Left lobe of liver (tissue), 2 donors: ENCODE measurements at places on chromosomes 2 and 18.

DNA sequence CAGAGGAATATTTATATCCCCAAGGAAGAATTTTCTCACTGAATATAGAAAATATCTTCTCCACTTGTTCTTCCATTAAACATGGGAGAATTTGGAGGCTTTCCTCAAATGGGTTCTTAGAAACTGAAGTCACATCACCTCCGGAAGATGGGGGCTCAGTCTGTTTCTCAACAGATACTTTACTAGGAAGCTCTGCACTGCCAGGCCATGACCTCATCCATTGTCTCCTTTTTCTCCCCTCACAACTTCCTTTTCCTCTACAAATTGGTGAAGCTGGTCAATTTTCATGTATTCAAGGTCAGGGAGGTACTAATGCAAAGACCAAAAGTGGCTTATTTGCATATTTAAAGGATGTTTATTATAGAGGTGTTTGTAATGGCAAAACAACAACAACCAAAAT lies 173.1 kb downstream of the RNF152 start:
- no peak for DNase-seq

DNA sequence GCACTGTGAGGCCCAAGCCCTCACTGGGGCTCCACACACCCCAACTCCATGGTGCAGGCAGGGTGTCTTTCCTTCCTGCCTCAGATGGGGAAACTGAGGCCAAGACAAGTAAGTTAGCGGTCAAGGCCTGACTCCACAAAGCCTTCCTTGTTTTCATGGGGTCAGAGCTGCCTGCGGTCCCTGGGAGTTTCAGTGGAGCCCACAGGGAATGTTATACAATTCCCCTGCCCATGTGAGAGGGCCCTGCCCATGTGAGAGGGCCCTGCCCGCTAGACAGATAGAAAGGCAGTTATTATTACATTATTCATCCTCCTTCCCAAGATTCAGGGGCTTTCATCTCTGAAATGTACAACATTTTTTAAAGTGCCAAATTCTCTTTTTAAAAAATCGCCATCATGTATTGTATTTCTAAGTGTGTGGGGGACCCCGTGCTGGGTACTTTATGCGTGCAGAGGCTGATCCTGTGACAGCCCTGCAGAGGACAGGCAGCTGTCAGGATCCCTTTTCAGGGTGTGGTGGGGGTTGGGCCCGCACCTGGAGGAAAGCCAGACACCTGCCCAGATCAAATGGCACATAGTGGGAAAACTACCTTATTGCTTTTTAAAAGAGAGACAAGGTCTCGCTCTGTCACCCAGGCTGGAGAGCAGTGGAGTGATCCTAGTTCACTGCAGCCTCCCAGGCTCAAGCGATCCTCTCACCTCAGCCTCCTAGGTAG lies 23.4 kb downstream of the FBLN7 start:
- DNase-seq: no peak

DNA sequence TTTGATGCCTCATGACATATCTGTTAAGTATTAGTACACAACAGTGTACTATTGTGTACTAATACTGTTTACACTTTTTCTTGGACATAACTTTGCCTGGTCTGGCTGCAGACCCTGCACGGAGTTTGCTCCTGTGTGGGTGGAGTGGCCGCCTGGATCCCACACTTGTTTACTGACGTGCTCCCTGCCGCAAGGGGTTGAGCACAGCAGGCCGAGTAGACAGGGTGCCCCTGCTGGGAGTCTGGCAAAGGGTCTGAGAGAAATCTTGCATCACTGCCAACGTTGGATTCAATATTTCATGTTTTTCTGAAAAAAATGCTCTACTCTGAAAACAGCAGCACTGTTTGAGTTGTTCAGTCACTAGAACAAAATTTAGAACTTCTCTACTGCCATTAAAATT lies 59.0 kb downstream of the PDK1 start:
- peak; percentile 60 for DNase-seq

DNA sequence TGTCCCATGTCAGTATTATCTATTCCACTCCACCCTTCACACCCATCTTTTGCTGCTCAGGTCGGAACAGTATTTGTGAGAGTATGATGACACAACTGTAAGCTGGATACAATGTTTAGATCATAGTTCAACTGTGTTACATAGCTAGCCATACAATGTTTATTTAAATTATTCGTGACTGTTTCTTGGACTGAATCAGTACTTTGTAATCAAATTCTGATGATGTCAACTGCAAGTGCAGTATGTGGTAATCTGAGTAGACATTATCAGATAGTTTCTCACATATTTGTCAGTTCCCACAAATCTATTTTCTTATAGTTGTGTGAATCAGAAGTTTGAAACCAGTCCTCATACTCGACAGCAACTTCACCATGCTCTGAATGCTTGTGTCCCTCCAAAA lies 177.6 kb downstream of the ZNF407 start:
- DNase-seq: no peak

DNA sequence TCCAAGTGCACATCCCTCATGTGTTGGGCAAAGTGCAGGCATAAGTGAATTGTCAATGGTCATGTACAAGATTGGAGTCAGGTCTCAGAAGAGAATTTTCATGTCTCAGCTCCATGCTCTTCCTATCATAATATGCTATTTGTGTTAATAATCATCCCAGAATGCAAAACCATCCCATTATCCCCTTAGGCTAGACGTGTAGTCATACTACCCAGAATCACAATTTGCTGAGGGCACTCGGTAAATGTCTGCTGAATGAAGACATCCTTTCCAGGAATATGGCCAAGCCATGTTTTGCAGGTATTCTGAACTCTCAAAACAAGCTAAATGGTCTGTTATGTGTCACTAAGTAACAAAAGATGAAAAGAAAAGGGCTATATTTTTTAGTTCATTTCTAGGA lies 263.8 kb downstream of the RAD51AP2 start:
- DNase-seq: no peak

DNA sequence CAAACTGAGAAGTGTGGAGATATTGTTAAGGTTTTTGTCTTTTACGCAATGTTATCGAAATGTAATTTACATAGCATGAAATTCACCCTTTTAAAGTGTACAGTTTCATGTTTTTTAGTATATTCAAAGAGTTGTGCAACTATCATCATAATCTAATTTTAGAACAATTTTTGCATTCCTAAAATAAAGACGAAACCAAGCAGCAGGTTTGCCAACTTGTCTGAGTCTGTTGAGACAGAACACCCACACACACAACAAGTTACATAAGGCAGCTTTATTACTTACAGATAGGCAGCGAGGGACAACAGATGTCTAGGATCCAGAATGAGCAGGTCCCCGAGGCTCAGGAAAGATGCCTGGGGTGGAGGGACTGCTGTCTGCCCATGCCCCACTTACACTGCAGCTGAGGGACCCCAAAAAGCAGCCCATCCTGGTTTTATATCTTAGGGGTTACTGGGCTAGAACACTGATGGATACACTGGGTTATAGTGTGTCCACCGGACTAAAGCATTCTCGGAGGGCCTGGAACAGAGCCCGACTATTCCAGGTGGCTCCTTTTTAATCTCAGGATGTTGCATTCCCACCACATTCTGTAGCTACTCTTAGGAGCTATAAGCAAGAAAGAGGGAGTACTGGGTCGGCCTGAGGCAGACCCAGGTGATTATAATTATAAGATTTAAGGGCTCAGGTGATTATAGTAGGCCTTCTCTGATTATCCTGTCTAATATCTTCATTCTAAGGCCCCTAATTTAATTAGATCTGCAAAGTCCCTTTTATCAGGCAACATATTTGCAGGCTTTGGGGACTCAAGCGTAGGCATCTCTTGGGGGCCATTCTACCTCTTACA lies 150.2 kb upstream of the DOK6 start:
- no peak for DNase-seq

- no peak for DNase-seq
Observed at GRCh38 chr2:148971547-148971946, 67.0 kb upstream of the LYPD6B start.

DNA sequence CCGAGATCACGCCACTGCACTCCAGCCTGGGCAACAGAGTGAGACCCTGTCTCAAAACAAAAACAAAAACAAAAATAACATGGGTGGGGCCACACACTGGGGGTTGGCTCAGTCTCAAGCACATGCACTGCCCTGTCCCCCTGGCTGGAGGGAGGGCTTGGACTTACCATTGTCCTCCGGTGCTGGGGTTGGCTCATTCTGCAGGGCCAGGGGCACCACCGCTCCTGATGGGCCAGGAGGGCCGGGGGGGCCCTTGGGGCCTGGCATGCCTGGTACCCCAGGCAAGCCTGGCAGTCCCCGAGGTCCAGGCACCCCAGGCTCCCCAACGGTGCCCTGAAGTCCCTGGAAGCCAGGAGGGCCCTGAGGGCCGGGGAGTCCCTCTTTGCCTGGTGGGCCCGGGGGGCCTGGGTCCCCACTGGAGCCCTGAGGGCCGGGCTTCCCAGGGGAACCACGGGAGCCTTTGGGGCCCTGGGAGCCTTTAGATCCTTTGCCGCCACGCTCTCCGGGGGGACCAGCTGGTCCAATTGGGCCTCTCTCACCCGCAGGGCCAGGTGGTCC lies 66.8 kb upstream of the THOC1 start:
- no peak for DNase-seq

- no peak for DNase-seq
Observed at GRCh38 chr18:25853691-25854433, 236.6 kb downstream of the SS18 start.

- DNase-seq: no peak
Observed at GRCh38 chr2:191318729-191319078, 73.5 kb downstream of the MYO1B start.

GRCh38 chr2:218229851-218230250 lies 12.9 kb downstream of the ARPC2 start:
- DNase-seq: no peak

- DNase-seq: no peak
Observed at GRCh38 chr2:15746703-15747550, 155.3 kb downstream of the DDX1 start.

DNA sequence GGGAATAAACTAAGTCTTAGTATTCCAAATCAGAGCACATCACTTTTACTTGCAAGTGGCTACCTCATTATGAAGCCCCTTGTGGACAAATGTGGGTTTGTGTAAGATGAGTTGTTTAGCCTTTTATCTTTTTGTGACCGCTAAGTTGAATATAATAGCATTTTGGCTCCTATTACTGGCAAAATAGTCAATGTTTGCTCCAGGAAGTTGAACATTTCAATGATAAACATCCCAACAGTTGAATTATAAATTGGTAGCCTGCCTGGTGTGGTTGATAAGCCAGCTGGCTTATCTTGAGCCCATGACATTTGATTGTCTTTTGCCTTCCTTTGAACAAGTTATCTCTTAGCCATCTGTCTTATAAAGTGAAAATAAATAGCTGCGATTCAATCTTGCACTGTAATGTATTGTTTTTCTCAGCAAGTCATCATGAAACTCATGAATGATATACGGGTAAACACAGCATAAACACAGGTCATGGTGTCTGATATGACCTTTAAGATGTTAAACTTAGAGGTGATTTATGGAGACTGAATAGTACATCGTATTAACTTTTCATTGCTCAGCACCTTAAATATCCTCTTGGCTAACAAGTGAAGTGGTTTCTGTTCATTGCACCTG lies 338.4 kb downstream of the SOCS6 start:
- no peak for DNase-seq

GRCh38 chr18:10234912-10235660 lies 219.3 kb upstream of the APCDD1 start:
- no peak for DNase-seq

- no peak for DNase-seq
Observed at GRCh38 chr2:75605770-75606529, 40.6 kb upstream of the MRPL19 start.

GRCh38 chr2:205783872-205784499 lies 101.7 kb downstream of the NRP2 start:
- no peak for DNase-seq

- no peak for DNase-seq
Observed at GRCh38 chr2:127726158-127726880, 25.0 kb downstream of the SFT2D3 start.

- no peak for DNase-seq
Observed at GRCh38 chr2:204892506-204893255, 347.4 kb downstream of the PARD3B start.

DNA sequence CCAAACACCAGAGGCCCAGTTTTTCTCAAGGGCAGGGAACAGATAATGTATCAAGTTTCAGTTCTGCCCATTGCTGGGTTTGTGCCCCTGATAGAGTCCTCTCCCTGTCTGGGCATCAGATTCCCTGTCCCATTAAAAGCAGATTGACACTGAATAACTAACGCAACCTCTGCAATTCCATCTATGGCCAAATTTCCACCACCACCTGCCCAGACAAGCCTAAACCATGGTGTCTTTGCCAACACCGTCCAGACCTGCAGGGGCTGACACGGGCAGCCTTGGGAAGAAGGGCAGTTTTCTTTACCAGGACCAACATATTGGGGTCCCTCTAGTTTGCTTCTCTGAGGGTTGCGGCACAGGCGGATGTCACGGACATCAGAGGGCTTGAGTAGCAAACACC lies 26.4 kb upstream of the PAX8 start:
- DNase-seq: no peak

DNA sequence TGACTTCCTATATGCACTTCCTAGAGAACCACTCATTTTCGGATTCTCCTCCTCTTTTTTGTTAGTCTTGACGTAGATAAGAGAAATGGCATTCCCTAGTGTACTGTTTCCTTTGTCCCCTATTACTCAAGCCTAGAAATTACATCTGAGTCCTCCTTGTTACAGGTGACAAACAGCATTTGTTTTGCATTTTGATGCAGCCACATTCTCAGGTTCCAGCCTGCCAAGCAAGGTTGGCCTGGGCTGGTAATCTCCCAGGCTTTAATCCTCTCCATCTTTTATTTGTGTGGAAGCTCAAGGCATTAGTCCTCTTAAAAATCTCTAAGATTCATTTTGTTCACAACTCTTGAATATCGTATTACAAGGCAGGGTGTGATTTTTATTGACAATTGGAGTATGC lies 318.0 kb upstream of the NRP2 start:
- DNase-seq: no peak

DNA sequence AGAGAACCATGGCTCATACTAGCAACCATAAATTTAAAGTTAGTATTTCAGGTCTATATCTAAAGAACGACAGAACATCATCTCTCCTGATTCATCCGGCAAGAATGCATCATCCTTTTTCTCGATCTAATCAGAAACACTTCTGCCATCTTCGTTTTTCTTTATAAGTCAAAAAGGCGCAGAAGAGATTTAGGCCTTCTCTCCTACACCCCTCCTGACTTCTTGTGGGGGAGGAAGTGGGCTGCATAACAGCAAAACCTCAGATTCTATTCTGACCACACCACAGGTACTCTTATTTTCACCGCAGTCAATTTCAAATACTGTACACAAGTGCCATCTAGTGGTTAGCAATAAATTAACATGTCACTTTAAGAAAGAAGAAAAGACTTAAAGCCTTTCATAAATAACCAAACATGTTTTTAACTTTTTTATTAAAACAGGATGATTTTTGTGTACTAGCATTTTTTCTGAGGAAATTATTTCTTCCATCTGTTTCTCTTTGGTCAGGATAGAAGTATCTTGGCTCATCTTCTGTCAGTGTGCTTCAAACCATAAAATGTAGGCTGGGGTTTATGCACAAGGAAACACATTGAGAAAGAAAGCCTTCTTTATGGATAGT lies 48.4 kb upstream of the PIK3C3 start:
- DNase-seq: no peak

- DNase-seq: no peak
Observed at GRCh38 chr2:97948926-97949325, 46.8 kb downstream of the TMEM131 start.
